H4 (cell line): ENCODE measurements at places on chromosomes 7 and 10. TPM values are rescaled to one million over a fixed set of nuclear protein-coding genes. Genes with fewer than 3 reads are reported as not detected.
A peak's percentile ranks its signal among the peaks of the same experiment; 100 is the strongest.

- DNase-seq = peak; percentile 23
Measured at GRCh38 chr10:22681783-22682183, 32.6 kb downstream of the PIP4K2A start.

- peak; percentile 4 for DNase-seq
Measured at GRCh38 chr7:100887516-100888290, 1.8 kb downstream of the UFSP1 start.

DNA sequence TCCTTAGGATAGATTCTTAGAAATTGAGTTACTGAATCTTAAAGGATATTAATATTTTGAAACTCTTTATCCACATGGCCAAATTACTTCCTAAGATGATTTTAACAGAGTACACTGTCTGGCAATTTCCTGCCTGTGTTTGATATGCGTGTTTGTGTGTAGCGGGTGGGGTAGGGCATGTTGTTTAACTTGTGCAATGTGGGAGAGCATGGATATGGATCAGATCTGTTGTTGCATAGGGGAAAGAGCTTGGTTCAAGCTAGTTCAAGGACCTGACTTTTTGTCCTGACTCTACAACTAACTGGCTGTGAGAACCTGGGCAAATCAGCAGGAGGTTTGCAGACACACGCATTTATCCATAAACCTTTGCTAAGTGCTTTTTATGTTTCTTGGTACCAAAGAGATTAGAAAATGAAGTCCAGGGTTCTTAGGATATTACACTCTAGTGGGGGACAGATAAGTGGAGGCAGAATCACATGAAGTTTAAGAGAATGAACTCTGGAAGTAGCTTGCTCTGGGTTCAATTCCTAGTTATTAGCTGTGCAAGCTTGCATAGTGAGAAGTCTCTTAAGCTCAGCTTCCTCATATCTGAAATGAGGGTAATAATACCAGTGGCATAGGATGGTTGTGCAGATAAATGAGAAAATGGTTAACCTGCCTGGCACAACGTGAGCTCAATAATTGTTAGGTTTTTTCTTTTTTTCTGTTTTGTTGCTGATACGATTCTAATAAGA lies 96.3 kb upstream of the PRR15 start:
- DNase-seq = no peak

DNA sequence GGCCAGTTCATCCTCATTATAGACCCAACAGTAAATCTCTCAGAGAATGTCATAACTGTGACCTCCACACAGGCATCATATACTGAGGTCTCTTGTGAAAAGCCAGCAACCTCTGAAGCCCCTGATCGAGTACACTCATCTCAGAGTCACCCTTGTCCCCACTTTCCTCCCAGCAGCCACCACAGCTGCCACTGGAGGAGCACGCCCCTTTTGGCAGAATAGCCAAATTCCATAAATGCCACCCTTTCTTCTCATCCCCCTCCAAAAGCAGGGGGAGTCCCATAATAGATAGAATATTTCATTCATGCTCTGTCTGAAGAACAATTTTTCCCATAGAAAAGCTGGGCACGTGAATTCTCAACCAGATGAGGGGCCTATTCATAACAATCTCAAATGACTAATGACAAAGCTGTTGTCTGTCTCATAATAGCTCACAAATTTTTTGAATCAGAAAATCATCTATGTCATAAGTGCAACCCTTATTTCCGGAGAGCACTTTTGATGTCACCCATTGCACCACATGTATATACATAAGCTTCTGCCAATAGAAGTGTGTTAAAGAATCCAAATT lies 47.4 kb downstream of the SGMS1 start:
- DNase-seq = no peak

DNA sequence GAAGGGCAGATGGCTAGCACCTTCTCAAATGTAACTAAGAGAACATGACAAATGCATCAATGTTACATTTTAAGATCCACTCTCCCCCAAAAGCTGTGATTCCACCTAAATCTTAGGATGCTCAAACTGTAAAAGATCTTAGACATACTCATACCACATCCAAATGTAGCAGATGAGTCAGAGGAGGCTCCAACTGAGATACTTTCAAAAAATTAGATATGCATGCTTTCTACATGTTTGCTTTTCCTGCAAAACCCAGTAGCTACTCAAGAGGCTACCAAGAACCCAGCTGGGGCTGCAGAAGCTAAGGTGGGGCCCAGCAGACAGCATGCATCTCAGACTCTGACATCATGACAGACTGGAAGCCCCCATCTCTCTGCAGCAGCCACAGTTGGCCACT lies 31.4 kb upstream of the FRMD4A start:
- no peak for DNase-seq

GRCh38 chr7:27224983-27225934 lies 17.3 kb upstream of the EVX1 start:
- no peak for DNase-seq

GRCh38 chr10:42790835-42791234 lies 8.2 kb downstream of the BMS1 start:
- no peak for DNase-seq

- no peak for DNase-seq
Measured at GRCh38 chr10:2610946-2611345, 456.4 kb upstream of the PFKP start.

DNA sequence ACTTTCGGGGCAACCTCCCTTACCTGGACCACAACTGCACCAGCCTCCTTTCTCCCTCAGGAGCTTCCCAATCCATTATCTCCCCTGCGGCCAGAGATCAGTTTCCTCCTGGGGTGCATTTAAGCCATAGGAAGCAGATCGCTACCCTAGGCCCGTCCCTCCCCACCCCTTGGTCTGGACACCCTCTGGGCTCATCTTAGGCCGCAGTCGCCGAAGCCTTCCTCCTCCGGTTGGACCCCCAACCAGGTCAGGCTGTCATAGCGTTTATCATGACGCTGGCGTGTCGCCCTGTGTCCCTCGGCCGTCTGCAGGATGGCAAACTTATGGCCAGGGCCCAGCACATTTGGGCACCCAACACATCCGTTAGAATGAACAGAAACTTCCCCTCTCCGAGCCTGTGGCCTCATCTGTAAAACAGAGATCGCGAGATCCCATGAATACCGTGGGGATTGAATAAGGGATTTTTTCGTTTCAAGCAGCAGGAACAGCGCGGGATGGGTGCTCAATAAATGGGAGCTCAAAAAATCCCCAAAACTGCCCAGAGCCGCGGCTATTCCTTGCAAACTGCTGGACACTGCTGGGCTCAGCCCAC lies 669 bp upstream of the AP5Z1 start:
- no peak for DNase-seq

- DNase-seq = no peak
Measured at GRCh38 chr7:26543340-26543739, 251.7 kb downstream of the SNX10 start.

DNA sequence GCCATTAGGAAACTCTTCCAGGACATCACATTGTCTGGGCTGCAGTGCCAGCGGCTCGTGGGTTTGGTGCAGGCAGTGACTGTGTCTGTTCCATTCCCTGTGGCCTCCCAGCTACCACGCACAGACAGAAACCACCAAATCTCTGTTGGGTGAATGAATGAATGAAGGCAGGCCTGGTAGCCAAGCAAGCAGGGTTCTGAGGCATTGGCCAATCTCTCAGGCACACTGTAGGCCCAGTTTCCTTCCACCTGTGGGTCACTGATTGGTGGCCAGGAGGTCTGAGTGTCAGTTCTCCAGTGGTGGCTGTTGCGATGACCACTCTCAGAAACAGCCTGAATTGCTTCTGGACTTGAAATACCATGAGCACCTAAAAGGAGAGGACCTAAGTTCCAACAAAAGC lies 59.4 kb upstream of the CTBP2 start:
- DNase-seq = no peak

- no peak for DNase-seq
Measured at GRCh38 chr10:42973870-42974692, 102.8 kb upstream of the RET start.

GRCh38 chr7:7914547-7914946 lies 54.0 kb upstream of the GLCCI1 start:
- no peak for DNase-seq

DNA sequence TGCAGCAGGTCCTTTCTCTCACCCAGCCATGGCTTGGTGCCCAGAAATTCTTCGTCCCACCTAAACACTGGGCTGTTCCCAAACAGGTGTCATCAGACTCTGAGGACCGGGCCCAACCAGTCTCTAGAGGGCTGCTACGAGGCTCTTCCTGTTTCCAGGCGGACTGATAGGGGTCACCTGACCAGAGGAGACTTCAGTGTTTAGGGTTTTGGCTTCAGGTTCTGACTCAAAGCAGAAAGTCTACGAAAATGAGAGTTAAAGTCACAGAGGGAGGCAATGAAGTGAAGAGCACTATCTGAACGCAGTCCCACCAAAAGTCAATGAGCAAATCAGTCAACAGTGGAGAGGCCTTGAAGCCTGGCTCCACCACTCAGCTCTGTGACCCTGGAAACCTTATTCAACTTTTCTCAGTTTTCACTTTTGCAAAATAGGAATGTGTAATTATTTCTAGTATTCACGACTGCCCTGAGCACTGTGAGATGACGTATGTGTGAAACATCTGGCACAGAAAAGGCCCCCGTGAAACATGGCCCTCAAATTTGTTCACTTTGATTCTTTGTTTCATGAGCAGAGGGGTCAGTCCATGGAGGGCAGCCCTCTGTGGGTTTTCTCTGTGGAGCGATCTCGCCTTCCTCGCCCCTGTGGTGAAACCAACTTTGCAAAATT lies 189.9 kb upstream of the PDE1C start:
- no peak for DNase-seq

- DNase-seq = no peak
Measured at GRCh38 chr7:25858525-25859411, 293.2 kb upstream of the NFE2L3 start.

DNA sequence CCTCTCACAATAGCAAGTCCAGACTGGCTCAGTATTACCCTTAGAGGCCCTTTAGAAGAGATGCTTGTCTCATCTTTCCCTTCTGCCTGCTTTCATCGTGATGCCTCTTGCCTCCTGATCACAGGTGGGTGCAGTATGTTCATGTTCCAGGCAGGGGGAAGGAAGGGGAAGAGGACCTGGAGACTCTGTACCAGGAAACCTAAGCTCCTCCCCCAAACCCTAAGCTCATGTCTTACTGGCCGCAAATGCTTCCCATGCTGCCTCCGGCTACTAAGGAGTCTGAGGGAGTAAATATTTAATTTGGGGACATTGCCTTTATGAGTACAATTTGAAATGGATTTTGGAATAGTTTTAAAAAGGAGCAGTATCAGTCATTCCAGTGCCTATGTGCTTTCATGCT lies 192.6 kb downstream of the CDCA7L start:
- no peak for DNase-seq

DNA sequence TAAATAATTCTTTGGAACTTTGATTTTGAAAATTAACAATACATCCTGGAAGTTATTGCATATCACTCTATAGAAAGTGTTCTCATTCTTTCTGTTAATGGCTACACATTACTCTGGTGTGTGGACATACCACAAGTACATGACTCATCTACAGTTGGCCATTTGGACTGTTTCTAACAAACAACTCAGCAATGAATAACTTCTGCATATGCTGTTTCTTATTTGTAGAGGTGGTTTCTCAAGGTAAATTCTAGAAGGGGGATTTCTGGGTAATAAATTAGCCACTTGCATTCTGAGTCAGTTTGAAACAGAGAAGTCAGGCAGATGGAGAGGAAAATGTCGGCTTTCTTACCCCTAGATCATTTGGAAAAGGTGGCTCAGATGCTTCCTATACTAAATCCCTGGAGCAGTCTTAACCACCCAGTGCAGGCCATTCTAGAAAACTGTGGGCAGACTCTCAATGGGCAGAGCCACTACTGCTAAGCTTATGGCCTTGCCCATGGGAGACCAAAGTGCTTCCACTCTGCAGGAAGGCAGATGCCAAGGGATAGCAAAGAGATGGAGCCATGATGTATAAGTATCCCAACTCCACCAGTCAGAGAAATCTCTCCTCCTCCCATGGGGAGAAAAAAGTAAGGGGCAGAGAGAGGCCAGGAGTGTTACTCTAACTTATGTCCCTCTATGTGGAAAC lies 194.0 kb upstream of the PLPP4 start:
- no peak for DNase-seq

- no peak for DNase-seq
Measured at GRCh38 chr10:51574248-51575048, 124.9 kb downstream of the CSTF2T start.

DNA sequence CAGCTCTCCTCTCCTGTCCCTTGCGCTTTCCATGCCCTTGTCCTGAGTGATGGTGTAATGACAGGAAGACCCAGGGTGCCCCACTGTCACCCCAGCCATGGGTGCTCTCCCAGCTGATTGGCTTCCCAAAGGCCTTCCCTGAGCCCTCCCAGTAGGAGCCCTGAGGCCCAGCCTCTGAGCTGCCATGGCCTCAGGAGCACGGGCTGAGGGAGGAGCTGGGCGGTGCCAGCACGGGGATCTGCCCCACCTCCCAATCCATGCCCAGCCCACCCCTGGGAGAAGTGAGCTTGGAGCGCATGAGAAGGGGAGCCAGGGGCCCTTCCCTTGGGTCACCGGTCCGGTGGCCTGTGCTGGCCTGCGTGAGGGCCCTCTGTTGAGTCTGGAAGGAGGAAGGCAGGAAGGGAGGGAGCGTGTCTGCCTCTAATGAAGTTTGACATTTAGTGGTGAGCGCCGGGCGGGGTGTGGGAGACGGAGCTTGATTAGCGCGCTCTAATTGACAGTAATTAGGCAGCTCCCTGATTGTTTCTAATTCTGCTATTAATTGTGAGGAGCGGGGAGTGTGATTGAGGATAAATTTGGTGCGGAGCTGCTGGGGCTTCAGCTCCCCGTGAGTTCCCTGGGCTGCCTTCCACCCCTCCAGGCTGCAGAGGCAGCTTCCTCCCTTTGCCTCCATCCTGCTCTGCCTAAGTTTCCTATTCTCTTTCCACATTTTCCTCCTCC lies 28.3 kb downstream of the GBX1 start:
- no peak for DNase-seq

DNA sequence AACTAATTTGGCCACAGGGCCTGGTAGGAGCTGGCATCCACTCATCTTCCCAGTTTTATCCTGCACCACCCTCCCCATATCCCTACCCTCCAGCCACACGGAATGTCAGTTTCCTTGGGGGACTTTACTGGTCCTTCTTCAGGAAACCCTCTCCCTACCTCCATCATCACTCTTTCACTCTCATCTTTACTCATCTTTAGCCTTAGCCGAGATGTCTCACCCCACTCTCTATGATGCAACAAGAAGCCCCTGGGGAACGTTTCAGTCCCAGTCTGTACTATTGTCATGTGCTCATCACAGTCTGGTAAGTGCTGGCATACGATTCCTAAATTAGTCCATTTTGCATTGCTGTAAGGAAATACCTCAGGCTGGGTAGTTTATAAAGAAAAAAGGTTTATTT lies 34.9 kb upstream of the TMEM248 start:
- DNase-seq = no peak

GRCh38 chr10:42987121-42987541 lies 89.7 kb upstream of the RET start:
- DNase-seq = no peak

Gene OR2A42
- total RNA-seq = not detected in 2 replicates

Gene PAPSS2
- total RNA-seq = 0.17 TPM in 1 of 2 replicates, not detected in the other

Gene SPDYE8
- total RNA-seq = not detected in 2 replicates

Gene UTF1
- not detected in 2 replicates for total RNA-seq

Gene CNPY1
- total RNA-seq = 0.08 TPM in 1 of 2 replicates, not detected in the other

Gene ACTL6B
- not detected in 2 replicates for total RNA-seq

Gene MICU1
- 53.9 and 54.5 TPM in 2 replicates for total RNA-seq

Gene PCLO
- 2.4 and 2.7 TPM in 2 replicates for total RNA-seq

Gene CYP2C8
- total RNA-seq = not detected in 2 replicates
